ENCODE measurements at places on chromosomes 5 and 9.

- no peak for DNase-seq
Measured at GRCh38 chr5:89042746-89043145, 159.8 kb upstream of the MEF2C start.

GRCh38 chr9:128007566-128008138, 26.9 kb upstream of the EEIG1 start:
- no peak for DNase-seq

DNA sequence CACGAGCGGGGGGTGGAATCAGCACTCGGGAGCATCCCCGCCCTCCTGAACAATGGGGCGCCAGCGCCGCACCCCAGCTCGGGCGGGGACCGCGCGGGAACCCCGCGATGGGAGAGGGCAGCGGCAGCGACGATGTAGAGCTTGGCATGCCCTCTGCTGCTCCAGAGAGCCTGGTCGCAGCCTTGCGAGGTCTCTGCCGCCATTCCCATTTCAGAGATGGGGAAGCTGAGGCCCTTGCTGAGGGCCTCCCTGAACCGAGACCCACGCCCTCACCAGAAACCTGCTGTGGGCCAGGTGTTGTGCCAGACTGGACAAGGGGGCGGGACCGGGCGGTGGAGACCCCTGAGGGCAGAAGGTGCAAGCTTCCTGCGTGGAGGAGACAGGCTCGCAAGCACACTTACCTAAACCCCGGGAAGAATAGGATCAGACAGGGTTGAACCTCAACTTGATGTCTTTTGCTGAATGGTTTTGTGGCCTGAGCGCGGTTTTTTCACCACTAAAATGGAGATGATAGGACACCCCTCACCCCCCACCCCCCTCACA, 647 bp upstream of the MEGF9 start:
- no peak for DNase-seq

GRCh38 chr9:125176636-125177035, 13.0 kb downstream of the PPP6C start:
- no peak for DNase-seq

DNA sequence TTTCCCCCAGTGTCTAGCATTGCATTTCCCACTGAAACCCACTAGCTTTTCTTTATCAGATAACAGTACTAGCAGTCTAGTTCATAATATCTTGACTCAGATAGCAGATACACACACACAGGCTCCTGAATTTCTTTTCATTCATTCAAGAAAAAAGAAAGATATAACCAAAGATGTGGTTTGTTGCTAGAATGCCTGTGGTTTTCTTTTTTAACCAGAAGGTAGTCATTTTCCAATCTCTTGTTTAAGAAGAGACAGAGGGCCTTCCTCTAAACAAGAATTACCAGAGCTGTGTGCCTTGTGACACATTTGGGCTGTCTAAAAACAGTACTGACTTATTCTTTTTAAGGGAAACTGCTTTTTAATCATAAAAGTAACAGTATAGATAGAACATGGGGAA, 167.3 kb downstream of the PJA2 start:
- DNase-seq = no peak

DNA sequence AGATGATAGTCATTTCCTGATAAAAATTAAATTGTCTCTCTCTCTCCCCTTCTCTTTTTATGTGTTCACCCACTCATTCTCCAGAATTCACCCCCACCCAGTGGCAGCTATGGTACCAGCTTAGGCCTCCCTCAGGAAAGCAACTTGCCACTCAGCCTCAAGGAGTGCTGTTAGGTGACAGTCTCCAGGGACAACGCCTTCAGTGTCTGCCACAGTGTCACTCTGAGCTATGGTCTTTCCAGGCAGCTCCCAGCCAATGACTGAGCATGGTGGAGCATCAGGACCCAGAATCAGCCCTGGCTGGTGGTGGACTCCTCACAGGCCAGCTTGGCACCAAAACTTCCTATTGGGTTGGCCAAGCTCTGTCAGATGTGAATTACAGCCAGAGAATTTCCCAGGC, 140.9 kb upstream of the PIK3R1 start:
- no peak for DNase-seq

GRCh38 chr5:143921525-143922311, 109.8 kb downstream of the HMHB1 start:
- no peak for DNase-seq

Measured in nucleus accumbens (tissue), 56 donors.